IPS DF 6.9 (cell line): ENCODE measurements at places on chromosomes 4 and X.
A peak's percentile ranks its signal among the peaks of the same experiment; 100 is the strongest.

- peak; percentile 16 for DNase-seq
Measured at GRCh38 chrX:4547213-4547836, 833.9 kb upstream of the PRKX start.

DNA sequence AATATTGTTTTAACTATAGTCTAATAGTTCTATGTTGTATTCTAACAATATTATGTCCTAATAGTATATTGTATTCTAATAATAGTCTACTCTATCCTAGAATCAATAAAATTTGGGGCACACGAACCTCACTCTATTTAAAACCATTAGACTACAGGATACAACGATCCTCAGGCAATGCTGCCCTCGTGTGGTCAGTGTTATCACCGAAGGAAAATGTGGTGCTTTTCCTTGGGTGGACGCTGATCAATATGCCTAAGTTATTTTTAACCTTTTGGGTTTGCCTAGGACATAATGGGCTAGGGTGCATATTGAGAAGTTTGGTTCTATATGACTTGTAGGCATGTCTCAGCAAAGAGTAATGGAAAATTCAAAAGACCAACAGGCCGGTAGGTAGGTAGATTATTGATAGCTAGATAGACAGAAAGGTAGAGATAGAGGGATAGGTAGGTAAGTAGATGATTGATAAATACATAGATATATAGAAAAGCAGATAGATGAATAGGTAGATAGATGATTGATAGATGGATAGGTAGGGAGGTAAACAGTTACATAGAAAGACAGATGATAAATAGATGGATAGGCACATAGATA, 75.1 kb downstream of the PRKX start:
- peak; percentile 5 for DNase-seq

GRCh38 chr4:183129675-183130074, 30.6 kb downstream of the WWC2 start:
- no peak for DNase-seq

DNA sequence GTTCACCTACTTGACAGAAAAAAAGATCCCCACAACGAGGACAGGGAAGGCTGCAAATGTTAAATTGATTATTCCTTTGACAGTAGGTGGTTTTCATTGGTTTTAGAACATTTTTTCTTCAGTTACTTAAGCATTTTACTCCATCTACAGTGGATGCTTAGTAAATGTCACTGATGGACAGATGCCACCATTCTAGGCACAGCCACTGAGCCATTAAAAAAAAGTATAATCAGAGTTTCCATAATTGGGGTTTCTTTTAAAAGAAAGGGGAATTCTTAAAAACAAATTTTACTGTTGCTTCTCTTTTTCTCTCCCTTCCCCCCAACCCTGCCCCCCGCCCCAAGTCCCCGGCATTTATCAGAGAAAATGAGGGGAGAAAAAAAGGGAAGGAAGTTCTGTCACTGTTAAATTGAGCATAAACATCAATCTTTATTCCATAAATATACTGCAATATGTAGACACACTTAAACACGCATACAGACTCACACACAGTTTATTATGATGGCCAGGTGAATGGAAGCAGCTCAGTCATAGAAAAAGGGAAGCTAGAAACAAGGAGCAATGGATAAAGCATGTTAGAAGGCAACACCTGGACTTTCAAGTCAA, 79.7 kb upstream of the PRPS2 start:
- no peak for DNase-seq

GRCh38 chr4:15695240-15695699, 7.6 kb upstream of the BST1 start:
- no peak for DNase-seq

DNA sequence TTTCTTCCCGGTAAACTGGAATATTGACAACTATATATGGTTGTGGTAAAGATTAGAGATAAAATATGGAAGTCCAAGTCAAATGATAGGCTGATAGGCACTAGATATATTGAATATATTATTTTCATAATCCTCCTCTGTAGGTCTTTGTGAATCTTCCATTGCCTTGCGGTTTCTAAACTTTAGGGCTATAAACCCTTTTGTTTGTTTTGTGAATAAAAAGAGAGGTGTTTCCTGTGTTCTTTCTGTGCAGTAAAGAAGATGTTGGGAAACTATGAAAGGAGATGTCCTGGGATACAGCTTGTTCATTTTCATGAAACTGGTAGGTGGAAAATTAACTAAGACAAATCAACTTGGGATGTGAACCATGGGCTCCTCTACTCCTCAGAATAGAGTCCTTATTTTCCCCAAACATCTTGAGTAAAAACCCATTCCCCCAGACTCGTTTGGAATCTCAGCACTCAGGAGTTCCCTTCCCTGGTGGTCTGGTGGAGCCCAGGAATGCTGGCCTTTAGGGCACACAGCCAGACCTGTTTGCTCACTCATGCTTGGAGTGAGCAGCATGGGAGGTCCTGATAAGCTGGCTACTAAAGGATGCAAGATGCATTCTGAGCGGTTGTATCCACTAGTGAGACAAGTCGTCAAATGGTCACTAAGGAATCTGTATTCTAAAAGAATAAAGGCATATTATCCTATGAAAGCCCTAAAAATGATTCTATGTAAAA, 22.2 kb downstream of the PRDM8 start:
- DNase-seq: no peak

DNA sequence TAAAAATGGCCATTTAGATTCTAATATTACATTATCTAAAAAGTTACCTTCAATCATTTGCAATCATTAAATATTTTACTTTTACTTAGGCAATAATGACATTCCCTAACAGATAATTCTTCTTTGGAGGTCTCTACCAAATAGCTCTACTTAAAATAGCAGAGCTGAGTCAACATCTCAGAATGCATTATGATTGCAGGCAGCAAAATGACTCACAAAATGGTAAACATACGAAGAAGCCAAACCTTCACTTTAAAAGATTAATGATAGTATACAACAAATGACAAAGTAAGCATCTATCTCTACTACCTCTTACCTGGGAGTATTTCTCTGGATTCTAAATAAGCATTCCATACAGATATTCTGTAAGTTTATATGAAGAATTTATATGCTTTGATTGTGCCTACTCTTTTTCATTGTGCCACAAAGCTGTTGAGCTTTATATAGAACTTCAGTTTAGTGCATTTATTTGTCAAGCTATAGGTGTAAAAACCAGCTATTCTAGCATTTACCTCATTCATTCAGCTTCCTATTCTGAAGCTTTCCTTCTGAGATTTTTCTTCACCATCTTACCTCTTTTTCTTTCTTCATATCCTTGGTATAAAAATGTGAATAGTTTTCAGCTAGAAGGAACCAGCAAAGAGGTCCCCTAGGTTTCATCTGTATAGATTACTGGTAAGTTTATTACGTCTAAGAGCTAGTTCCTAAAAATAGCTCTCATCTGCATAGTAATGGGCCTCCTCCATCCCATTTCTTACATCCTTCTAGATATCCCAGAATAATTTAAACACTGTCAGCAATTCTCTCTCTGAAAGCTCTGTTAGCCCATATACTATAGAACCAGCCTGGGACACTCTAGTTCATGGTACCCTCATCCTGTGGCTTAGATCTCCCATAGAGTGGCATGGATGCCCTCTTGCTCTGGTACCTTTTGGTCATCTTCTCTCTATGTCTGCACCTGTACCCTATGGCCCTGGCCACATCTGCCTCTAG, 17.2 kb upstream of the SPCS3 start:
- DNase-seq: no peak

DNA sequence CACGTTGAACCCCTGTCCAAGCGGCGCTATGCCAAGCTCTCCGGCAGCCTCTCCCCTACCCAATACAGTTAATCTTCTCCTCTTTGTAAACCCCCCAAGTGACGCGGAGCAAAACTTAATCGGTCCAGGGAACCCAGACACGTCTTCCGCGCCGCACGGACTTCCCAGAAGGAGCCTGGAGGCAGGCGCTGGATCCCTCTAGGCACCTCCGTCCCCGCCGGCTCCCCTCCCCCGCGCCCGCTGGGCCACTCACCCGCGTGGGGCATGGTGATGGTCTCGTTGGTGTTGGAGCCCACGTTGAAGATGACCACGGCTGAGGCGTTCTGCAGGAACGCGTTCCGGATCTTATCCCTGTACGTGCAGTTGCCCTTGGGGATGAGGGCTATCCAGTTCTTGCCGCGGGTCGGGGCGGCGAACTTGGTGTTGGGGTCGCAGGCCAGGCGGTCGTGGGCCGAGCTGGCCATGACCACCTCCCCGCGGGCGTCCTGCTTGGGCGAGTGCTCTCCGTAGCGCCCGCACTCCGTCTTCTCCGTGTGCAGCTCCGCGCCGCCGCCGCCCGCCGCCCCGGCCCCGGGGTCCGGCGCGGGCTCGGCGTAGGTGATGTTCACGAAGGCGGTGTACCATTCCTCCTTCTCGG, 1.1 kb downstream of the RNF150 start:
- no peak for DNase-seq

DNA sequence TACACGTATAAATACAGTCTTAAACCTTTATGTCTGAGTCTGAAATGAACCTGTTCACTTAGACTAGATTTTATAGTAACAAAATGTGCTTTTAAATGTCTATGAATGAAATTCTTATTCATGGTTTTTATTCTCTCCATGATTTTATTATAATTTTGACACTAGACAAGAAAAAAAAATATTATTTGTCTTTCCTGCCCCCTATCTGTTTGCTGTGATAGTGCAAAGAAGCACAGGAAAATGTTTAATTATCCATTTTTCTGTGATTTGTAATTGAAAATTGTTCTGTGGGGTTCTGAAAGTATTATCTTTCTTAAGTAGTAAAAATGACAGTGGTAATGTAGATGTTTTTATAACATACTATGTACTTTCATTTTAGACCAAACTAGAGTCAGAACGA, 52.0 kb downstream of the INTS6L start:
- no peak for DNase-seq

- no peak for DNase-seq
Measured at GRCh38 chr4:53810643-53811042, 219.4 kb upstream of the LNX1 start.

DNA sequence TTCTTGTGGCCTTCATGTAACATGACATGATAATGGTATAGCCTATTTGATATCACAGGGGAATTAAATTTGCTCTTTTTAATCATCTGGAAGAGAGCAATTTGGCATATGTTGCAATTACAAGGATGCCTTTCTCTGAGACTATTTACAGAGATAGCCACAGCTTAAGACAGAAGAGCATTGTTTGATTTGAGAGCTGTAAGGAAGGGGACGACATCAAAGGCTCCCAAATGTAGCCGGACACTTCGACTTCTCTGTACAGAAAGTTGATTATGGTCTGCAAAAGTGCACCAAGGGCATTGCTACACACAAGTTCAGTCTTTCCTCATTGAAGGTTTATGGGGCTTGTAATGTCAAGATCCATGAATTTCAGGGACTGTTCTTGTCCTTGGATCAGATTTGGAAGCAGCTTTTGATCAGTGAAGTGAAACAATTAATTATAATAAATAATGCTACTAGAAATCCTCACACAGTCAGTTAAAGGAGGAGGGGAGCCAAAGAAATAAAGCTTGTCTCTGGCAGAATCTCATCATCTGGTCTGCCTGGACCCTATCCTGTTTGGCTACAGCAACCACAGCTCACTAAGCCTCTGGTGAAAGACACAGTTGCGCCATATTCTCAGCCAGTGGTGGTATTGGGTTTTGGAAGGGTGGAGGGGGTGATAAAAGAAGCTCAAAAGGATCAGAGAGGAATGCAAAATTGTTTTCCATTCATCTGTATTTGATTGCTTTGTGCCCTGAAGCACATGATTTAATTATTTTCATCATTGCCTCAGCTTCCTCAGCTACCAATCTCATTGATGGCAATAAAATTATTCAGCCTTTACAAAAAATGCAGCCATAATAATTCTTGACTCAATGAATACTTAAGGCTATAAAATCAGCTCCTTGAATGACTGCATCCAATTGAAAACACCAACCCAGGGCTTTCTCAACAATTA, 654.3 kb upstream of the LCORL start:
- DNase-seq: no peak

DNA sequence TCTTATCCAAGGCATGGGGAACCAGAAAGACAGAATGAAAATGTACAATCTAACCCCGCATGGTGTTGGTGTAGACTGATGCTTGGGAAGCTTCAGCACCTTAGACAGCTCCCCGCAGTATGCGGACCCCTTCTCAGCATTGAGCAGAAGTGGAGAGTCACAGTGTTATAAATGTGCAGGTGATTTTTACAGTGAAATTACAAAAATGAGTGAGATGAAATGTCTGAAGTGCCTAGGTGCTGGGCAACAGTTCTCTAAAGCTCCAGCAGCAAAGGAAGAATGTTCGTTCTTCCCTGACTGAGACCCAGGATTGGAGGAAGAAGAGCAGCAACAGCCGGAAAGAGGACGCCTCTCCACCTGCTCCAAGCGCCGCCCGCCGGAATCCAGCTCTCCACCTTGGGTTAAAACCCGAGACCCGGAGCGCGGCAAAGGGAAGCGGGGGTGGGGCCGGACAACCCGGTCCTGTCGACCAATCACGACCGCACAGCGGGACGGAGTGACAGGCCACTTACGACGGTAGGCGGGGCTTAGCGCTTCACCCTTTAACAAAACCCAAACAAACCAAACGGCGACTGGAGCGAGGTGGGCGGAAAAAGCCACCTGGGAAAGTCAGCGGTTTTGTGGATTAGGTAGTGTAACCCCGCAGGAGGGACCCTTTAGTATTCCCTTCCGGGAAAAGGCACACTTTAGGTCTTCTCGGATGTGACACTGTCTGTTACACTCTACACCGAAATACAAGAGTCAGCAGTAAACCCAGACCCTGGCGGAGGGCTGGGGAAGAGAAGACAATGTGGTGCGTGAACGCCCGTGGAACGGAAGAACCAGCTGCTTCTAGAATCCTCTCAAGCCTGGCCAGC, at the start of gene GLRA3:
GLRA3 (minus strand) TSS at position 403 of the 857 bp plus-strand sequence. CDS start 436 bp downstream, outside the sequence.
- peak; percentile 98 for DNase-seq

DNA sequence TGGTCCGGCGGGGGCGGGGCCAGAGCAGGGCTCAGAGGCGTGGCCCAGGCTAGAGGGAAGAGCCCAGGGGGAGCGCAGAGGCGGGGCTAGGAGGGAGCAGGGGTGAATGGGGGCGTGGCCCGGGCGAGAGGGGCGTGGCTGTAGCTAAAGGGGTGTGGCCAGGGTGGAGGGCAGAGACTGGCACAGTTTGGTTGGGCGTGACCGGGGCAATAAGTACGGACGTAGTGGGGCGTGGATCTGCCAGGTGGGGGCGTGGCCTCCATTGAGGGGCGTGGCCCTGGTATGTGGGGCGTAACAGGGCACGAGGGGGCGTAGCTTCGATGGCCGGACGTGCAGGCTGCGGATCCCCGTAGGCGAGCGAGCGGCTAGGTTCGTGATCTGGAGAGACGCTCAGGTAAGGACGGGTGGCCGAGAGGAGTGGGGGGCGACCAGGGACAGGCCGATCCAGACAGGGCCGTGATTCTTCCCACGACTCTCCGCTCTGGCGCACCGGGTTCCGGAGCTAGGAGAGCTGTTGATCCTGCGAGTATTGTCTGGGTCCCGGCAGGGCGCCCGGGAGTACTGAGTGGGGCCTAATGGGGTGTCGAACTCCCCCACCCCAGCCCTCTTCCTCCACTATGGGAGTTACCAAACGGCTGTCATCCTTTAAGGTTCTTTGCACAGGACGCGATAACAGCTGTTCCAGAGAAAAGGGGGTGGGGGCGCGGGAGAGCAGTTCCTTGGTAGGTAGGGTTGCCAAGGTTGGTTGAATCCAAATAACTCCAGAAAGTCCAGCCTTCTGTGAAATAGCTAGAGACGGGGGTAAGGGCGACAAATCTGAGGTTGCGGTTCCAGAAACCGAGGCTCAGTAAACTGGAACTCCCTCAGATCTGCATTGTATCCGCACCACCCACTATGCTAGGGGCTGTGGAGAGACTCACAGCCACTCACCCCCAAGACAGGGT, at the start of gene CA5B:
CA5B (plus strand) TSS at position 312 of the 944 bp plus-strand sequence. CDS start 11,754 bp downstream, outside the sequence.
- peak; percentile 68 for DNase-seq

GRCh38 chr4:26859762-26860156, 882 bp upstream of the STIM2 start:
- DNase-seq: no peak

- no peak for DNase-seq
Measured at GRCh38 chr4:8735236-8736089, 136.2 kb downstream of the HMX1 start.

GRCh38 chr4:63063760-63064159, 1345.5 kb downstream of the TECRL start:
- DNase-seq: no peak
